ENCODE measurements at places on chromosomes 3 and 15.

DNA sequence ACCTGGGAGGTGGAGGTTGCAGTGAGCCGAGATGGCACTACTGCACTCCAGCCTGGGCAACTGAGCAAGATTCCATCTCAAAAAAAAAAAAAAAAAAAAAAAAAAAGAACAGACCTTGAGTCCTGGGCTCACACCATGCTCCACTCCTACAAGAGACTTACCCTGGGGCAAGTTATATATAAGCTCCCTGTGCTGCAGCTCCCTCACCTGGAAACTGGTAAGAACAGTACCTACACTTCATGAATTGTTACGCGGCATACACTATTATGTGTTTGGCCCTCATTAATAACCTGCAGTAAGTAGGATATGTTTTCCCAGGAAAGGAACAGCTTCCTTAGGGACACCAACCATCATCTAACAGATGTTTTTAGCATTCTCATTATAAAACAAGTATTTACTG, 119.6 kb downstream of the FMN1 start:
- no peak for DNase-seq

DNA sequence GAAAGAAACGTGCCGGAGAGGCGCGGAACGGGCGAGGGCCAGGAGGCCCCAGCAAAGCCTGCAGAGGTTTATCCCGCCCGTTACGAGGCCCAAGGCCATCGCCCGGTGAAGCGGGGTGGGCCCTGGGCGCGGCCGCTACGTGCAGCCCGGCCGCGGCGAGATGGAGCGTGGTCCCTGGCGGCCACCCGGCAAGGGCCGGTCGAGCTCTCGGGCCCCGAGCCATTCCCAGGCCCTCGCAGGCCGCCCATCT, 1.1 kb downstream of the PKM start:
- no peak for DNase-seq

DNA sequence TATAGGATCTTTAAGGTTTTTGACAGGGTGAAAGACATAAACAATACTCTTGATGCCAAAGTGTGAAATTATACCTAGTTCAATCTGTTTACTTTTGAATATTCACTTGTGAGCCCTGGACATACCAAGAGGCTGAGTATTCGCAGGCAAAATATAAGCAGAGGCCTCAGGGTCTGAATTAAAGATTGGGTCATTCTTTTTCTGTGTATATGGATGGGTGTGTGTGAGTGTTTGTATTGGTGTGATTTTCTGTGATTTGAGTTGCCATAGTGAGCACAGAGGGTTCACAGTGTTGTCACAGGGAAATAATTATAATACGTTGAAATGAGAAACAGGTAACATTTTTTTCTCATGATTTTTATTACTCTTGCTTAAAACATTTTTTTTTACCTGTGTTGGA, 770.7 kb upstream of the ALCAM start:
- no peak for DNase-seq

DNA sequence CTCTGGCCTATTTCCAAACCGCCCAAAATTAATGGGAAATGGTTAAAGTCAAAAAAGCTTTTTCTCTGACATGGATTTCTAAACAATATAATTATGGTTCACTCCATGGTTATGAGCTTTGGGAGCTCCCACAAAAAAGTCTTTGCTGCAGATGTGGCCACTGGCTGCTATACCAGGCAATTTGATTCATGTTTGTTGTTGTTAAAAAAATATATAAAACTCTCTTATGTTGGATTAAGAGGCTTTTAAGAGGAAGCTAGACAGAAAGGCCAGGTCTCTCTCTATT, 258.6 kb downstream of the TIGIT start:
- DNase-seq: no peak

DNA sequence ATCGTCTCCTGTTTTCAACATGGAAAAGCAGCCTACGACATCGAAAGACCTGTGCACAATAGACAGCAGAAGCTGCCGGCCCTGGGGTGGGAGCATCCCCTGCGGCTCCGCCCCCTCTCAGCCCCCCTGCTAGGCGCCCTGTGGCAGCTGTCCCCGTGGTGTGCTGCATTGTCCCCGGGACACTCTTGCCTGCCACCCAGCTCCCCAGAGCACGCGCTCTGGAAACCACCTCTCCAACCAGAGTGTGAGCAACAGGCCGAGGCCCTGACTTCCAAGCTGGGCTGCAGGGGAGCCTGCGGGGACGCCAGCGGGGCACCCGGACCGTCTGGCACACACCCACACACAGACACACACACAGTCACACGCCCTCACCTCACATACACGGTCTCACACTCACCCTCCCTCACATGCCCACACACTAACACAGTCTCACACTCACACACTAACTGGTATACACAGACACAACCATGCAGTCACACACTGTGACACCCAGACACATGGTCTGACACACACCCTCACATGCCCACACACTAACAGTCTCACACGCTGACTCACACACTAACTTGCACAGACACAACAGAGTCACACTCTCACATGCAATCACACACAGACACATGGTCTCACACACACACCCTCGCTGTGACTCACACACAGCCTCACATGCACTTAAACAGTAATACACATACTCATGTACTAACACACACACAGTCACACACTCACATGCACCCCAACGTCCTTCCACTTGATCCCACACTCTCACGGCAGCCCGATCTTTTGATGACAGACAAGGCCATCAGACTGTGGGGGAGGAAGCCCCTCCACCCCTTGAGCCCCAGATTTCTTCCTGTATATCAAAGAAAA, 94.7 kb downstream of the OCA2 start:
- no peak for DNase-seq

DNA sequence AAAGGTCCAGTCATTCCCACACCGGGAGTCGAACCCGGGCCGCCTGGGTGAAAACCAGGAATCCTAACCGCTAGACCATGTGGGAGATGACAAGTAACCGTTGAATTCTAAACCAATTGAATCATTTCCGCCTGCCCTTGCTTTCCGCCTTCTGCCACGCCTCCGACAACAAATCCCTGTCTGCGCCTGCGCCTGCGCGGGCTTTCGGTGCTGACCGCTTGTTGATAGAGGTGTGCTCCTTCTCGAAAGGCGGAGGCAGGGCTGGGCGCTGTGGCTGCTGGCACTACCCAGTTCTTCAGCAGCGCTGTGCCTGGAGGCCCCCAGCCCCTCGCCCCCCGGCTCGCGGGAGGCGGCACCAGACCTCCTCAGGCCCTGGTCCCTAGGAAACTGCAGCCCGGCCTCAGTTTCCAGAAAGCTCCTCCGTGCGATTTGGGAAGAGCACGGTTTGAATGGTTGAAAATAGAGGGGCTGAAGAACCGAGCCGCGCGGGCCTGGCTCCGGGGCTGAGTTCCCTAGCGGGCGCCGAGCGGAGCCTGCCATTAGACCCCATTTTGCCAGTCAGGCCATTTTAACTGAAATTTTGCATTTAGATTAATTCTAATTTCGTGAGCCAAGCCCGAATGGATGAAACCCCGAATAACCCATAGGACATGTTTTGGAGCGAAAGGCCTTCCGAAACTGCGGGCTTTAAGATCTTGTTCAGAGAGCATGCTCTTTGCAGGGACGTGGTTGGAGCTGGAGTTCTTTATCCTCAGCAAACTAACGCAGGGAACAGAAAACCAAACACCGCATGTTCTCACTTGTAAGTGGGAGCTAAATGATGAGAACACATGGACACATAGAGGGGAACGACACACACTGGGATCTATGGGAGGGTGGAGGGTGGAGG, 219.3 kb upstream of the ATP10A start:
- peak; percentile 94 for DNase-seq

DNA sequence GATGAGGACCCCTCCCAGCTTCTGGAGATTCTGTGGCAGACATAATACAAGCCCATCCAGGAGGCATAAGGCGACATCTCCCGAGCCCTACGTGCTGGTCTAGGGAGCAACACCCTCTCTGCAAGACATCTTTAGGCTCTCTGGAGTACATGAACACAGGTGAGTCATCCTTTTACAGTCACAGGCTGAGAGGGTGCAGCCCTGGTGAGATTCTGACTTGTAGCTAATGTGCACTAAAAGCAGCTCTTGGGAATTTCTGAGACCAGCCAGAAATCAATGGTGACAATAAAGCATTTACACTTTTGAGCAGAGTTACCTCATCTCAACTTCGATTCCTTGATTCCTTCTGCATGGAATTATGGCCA, 131.1 kb downstream of the XXYLT1 start:
- no peak for DNase-seq

DNA sequence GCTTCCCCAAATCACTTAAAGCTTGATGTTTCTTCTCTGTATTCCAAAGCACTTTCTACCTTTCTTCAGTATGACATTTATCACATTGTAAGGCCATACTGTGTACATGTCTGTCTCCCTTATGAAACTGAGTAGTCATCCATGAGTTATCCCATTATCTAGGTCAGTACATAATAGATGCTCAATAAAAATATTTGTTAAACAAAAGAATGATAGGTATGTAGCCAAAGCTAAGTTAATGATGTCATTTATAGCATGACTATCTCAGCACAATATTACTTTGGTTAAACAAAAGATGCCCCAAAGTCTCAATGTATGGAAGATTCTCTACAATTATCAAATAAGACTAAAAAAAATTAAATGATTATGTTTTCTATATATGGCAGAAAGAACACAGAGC, 3.1 kb upstream of the TMCO5A start:
- DNase-seq: no peak

GRCh38 chr15:88255484-88256278, 858 bp downstream of the NTRK3 start:
- no peak for DNase-seq

DNA sequence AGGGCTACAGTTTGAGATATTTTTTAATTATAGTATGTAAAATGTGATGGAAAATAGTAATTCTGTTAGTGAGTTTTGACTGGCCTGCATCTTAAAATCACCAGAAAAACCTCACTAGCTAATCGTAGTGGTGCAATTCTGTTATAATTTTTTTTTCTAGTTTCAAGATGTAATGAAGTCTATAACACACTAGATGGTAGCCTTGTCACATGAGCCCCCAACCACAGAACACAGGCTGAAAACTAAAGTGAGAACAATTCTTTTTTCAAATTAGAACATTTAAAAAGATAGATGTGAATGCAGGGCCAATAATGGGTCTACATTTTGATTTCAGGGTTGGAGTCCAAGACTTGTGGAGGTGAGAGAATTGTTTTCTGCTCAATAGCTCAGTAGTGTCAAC, 83.3 kb upstream of the KCNH8 start:
- DNase-seq: no peak

DNA sequence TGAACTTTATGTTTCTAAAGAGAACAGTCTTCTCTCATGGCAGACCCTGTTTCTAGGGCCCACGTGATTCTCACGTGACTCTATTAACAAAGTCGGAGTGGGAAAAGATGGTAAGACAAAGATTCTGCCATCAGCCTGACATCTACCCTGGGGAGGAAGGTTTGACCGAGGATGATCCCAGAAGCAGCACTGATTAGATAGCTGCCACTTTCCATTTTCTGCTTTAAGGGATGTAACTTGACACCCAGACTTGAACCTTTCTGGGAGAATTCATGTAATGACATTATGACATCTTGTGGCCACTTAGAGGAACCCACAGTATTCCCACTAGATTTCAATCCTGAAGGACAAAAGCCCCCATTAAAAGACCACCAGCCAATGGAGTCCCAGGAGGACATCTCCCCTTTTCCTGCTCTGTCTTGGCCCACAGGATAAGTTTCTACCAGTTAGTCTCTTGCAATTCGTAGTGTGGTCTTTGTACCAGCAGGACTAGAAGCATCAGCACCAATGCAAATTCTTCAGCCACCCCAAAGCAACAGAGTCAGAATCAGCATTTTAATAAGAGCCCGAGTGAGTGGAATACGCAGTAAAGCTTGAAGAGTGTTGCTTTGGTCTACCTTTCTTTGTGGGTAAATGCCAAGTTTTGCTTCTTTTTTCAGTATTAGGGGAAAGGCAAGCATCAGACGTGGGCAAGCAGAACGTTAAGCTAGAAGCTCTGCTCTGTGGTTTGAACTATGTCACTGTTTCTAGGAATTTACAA, 480.5 kb upstream of the PROK2 start:
- DNase-seq: no peak

- DNase-seq: no peak
Observed at GRCh38 chr3:74173090-74173489, 441.4 kb downstream of the CNTN3 start.

- DNase-seq: no peak
Observed at GRCh38 chr15:99546441-99547100, 19.2 kb upstream of the MEF2A start.

- DNase-seq: no peak
Observed at GRCh38 chr3:59758672-59759071, 708.8 kb upstream of the CFAP20DC start.

DNA sequence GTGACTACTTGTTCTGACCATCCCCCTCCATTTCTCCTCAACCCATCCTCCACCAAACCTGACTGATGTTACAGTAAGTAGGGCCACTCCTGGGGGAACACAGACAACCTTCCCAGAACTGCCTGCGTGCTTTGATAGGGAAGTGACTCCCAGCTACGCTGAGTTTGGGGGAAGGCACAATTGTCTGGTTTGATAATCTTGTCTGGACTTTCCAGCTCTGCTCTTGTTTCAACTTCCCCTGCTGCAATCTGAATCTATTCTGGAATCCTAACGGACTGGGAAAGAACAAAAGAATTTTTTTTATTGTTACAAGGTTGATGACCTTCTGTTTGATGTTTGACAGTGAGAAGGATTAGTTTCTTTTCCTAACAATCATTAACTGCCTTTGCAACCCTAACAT, 895.6 kb downstream of the ROBO1 start:
- DNase-seq: no peak

DNA sequence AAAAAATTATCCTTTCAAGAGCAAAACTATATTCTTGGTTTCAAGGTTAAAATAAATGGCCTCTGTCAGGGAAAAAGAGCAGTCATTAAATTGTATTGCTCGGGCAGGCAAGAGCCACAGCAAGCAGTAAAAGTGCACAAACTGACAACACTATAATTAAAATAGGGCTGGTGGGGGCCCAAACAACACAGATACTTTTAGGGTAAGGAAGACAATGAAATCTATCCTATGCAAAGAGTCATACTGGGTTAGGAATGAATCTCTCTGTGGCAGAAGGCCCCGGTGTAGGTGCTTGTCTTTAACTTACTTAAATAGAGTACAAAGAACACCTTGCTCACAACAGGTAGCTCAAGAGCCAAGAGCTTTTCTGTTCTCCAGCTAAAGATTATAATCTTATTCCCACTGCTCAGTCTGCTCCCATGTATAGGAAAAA, 94.7 kb downstream of the DLG1 start:
- no peak for DNase-seq
